ENCODE measurements at places on chromosomes 7 and 10.

- no peak for DNase-seq
Observed at GRCh38 chr7:118109607-118110006, 74.4 kb upstream of the LSM8 start.

DNA sequence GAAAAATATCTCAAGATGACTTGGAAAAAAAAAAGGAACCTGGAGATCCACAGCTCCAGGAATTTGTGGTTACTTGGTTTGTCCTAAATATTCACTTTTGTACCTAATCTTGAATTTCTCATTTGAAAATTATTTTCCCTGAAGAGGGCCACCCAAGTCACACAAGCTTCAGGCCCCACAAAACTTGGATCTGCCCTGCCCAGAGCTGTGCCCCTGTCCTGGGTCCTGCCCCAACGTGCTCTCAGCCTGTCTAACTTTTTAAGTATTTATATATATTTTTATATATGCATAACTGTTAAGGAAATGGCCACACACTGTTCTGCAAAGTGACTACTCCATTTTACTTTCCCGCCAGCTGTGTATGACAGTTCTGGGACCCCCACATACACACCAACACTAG lies 123.5 kb downstream of the ARHGAP22 start:
- no peak for DNase-seq

DNA sequence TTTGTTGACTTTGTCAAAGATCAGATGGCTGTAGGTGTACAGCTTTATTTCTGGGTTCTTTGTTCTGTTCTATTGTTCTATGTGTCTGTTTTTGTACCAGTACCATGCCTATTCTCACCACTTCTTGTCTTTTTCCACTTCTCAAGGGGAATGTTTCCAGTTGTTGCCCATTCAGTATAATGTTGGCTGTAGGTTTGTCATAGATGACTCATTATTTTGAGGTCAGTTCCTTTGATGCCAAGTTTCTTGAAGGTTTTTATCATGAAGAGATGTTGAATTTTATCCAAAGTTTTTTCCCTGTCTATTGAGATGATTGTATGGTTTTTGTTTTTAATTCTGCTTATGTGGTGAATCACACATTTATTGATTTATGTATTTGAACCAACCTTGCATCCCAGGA lies 216.7 kb upstream of the RNF32 start:
- DNase-seq, result no peak

DNA sequence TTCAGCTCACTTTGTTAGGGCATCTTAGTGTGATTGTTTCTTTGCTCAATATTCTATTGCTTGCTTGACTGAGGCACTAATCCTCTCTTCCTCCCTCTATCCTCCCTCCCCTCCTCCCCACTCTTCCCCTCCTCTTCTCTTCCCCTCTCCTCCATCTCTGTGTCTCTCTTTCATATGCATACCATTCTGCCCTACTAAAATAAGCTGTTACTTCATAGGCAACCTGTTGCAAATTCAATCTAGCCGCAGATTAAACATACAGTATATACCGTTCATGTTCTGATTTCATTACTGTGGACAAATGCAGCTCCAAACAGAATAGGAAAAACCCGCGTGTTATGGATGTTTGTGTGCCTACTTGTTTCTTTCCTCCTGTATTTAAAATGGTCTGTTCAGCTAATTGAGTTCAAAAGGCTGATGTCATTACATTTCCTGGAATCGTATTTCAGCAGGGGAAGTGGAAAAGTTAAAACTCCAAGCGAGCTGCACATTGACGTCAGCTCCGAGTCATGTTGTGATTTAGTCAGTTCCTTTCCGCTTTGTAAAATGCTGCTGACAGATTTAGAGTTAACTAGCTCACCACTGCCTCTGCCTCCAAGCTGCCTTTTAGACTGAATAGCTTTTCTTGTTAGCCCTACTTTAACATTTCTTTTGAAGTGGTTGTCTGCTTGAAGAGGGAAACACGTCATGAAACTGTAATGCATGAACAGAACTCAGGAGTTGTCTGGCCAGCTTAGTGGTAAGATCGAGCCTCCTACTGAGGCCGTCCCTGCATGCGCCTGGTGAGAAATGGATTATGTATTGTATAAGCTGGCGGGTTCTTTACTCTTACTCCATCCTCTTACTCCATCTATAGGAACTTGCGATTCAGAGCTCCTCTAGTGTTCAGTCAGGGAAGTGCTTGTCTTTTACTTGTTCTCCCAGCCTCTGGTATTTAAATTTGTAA lies 69.0 kb downstream of the CREM start:
- DNase-seq, result peak; percentile 78

DNA sequence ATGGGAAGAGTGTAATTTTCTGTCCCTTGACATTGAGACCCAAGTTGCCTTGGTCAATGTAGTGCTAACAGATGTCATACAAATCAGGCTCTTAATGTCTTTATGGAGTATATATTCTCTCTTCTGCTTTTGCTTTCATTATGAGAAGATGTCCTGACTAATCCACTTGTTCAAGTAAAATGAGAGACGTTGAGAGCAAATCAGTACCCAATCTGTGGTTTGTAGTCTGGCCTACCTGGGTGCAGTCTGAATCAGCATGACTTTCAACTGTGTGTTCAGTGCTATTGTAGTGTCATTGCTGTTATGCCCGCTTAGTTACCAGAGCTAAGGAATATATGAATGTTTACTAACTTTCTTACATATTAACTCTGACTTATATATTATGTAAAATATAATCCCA lies 612.4 kb downstream of the ANKRD7 start:
- no peak for DNase-seq

GRCh38 chr10:97849687-97850402 lies at the start of gene GOLGA7B:
GOLGA7B (plus strand) TSS chr10:97849843; CDS start chr10:97850304, 461 bp downstream.
- DNase-seq, result peak; percentile 42

DNA sequence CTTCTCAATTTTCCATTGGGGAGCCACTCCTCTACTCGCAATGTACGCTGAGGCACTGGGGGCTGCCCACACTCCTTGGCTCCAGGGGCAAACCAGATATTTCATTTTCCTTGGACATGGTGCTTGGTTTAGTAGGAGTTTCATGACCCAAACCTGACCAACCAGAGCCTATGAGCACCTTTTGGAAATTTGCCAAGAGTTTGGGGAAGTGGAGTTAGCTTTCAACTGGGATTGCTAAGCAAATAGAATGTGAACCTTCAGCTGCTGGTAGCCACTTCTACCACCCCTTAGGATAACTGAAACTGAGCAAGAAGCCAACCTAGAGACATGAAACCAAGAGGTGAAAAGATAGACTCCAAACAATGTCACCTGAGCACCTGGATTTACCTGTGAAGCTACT lies 74.9 kb upstream of the COL13A1 start:
- no peak for DNase-seq

- no peak for DNase-seq
Observed at GRCh38 chr10:86393362-86393761, 26.8 kb upstream of the GRID1 start.

DNA sequence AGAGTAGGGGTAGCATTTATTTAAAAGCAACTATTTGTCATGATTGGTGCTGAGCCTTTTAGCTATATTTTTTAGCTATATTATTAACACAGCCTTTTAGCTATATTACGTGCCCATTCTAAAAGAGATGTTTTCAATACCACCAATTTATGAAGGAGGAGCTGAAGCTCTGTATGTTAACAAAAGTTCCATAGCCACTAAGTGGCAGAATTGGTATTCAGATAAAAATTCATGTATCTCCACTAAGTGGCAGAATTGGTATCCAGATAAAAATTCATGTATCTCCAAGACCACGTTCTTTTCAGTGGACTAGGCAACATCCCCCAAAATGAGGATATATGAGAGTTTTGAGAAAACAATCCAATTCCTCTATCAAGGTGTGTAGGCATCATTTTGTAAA lies 268.6 kb downstream of the HGF start:
- DNase-seq, result no peak

DNA sequence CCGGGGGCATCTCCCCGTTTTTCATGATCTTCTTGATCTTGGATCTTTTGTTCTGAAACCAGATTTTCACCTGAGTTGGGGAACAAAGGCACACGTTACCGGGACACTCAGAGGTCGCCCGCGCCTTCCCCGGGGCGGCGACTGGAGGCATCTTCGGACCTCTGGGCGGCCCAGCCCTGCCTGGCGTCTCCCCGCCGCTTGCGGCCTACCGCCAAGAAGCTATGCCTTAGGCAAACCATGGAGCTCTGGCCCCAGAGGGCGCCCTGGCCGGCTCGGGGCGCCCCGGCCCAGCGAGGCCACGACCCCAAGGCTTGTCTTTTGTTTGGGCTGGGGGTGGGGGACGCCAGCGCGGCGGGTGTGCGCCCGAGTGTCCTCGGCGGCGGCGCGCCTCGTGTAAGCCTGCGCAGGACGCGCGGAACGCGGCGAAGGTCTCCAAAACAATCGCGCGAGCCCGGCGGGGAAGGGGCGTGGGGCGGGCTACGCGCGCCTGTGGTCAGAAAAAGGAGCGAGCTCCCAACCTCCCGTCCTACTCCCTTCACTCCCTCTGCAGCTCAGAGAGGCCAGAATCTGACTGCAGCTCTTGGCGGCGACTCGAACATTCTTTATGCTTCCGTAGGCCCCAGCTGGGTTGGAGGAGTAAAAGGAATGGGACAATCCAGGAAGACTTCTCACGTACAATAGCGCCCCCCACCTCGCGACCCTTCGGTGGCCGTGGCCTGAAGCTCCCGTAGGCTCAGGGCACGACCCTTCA lies 3.5 kb downstream of the DLX5 start:
- no peak for DNase-seq

DNA sequence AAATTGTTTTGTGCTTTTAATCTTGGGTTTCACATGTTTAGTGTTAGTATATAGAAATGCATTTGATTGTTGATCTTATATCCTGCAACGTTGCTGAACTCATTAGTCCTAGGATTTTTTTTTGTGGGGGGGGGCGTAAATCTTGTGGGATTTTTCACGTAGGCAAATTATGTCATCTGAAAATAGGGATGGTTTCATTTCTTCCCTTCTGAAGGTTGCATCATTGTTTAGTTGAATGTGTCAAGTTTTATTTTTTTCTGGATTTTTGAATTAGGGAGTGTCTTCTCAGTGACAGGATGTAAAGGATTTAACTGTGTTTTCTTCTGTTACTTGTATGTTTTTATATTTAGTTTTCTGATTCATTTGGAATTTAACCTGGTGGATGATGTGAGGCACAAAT lies 26.7 kb downstream of the MKLN1 start:
- DNase-seq, result no peak

DNA sequence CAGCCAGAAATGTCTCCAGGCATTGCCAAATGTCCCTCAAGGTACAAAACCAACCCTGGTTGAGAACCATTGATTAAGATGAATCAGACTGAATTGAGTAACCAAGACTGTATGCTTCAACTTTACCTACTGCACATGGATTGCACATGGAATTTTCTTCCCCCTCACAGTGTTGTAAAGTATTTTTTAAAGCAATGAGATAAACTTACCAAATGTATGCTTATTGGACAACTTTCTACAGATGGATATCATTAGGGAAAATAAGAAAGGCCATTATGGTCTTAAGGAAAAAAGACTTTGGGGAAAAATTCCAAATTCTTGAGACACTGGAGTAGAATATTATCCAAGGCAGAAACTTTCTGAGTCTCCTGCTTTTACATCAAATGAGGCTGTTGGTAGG lies 20.9 kb upstream of the MTPN start:
- no peak for DNase-seq

- no peak for DNase-seq
Observed at GRCh38 chr10:60732198-60732806, 46.0 kb upstream of the CDK1 start.

- DNase-seq, result no peak
Observed at GRCh38 chr7:93910076-93910994, 4.0 kb downstream of the GNGT1 start.

DNA sequence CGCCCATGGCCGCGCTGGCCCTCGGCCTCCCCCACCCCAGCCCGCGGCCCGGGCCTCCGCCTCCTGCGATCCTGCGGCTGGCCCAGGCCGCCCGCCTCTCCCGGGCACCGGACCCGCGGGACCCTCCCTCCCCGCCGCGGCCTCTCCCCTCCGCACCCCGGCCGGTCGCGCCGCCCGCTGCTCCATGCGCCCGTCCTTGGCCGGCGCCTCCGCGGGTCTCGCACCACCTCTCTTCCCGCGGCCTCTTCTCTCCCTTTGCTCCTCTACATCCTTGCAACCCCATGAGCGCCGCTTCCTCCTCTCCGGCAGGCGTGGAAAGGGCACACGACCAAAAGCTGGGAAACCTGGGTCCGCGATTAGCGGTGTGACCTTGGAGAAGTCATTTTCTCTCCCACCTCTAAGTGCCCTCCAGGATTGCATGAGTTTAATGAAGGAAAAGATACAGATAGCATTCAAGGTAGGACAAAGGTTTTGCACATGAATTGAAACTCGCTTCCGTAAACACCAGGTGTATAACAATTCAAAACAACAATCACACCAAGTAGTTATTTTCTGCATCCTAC lies 448 bp upstream of the SRPK2 start:
- no peak for DNase-seq

DNA sequence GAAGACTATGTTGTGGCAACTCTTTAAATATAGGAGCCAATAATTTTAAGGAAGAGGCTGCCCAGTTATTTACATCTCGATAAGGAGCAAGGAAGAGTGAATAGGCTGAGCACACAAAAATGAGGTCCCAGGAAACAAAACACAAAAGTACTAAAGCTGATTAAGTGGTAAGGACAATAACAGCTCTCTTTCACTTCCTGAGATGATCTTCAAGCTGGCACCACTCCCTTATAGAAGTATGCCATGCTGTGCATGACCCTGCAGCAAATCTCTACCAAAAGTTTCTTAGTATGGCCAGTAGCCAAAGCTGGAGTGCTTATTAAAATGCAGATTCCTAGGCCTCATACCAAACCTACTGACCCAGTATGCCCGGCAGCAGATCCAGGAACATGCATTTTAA lies 39.7 kb downstream of the CADPS2 start:
- no peak for DNase-seq

DNA sequence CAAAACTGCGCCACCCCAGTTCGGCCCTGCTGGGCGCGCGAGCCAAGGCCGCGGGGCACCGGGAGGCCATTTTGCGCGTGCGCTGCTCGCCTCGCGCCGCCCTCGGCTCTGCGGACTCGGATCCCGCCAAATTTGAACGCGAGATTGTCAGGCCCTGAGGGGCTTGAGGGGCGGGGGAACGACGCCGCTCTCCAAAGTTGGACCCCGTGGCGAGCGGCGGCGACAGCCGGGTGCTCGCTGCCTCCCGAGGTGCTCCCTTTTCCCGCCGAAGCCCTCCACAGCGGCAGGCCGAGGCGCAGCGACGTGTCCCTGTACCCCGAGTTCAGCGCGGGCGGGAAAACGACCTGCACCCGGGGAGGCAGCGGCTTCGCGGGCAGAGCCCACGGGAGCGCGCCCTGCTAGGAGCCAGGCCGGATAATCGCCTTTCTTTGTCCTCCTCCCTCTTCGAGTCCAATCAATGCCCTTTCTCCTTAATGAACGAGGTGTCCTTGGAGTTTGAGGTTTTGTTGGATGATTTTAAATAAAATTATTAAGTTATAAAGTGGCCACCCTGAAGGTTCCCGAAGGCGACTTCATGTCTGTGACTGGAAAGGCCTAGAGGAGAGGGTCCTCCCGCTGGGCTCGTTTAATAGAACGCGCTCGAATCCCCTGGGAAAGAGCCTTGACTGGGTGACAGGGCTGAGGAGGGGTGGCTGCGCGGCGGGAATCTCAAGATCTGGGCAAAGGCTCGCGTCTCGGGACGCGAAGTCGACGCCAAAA lies 10.7 kb upstream of the SPAG6 start:
- no peak for DNase-seq

GRCh38 chr10:49508249-49508648 lies 30.7 kb downstream of the ERCC6 start:
- DNase-seq, result no peak
